Lower lobe of right lung (tissue), 2 donors: ENCODE measurements at places on chromosomes 3 and 15. TPM values are rescaled to one million over a fixed set of nuclear protein-coding genes. Genes with fewer than 3 reads are reported as not detected.
A peak's percentile ranks its signal among the peaks of the same experiment; 100 is the strongest.

DNA sequence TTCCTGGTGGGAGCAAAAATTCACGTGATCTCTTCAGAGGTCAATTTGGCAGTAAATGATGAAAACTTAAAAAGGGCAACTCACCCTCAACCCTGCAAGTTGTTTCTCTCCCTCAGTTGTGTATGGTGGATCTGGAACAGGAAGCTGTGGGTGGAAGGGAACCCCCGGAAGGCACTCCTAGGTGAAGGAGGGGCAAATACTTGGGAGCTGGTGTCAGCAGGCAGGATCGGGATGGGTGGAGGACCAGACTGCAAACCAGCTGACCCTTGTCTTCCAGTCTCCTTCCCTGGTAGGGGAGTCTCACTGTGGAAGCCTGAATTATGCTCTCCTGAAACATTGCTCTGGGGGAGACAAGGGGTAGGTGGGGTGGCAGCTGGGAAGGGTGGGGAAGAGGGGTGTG is 33.5 kb downstream of the PRR23E start:
- no peak overlapping the region for H3K4me3 ChIP-seq
- DNase-seq: no peak
- H3K4me1 ChIP-seq: no peaks in the 10 kb centered on the region
- no peak overlapping the region for H3K27ac ChIP-seq
- no peaks in the 10 kb centered on the region for H3K27me3 ChIP-seq

The SNTN gene
- 12.8 TPM for total RNA-seq

GRCh38 chr3:123684209-123684608 is 99.4 kb upstream of the HACD2 start:
- H3K27ac ChIP-seq: peak overlapping the region; percentile 41
- H3K36me3 ChIP-seq: peaks cover 31% of the 10 kb centered on the region
- DNase-seq: no peak
- H3K27me3 ChIP-seq: no peaks in the 10 kb centered on the region
- H3K4me3 ChIP-seq: no peak overlapping the region
- peaks cover 18% of the 10 kb centered on the region for H3K4me1 ChIP-seq

GRCh38 chr3:151107701-151108100 is 22.2 kb downstream of the MED12L start:
- H3K27me3 ChIP-seq: peaks cover 5% of the 10 kb centered on the region
- H3K36me3 ChIP-seq: no peaks in the 10 kb centered on the region
- H3K4me3 ChIP-seq: no peak overlapping the region
- DNase-seq: no peak

GRCh38 chr3:168139947-168140346 is 44.2 kb upstream of the GOLIM4 start:
- H3K27me3 ChIP-seq: no peaks in the 10 kb centered on the region
- H3K4me3 ChIP-seq: no peak overlapping the region
- no peak for DNase-seq

The IGDCC3 gene
- total RNA-seq: not detected

- H3K27me3 ChIP-seq: peaks cover under 1% of the 10 kb centered on the region
- H3K4me1 ChIP-seq: no peaks in the 10 kb centered on the region
- no peak for DNase-seq
- H3K36me3 ChIP-seq: no peaks in the 10 kb centered on the region
- H3K4me3 ChIP-seq: no peak overlapping the region
Measured at GRCh38 chr15:62958528-62959363, 83.8 kb upstream of the TPM1 start.

The TRH gene
- total RNA-seq: not detected

The LRRC15 gene
- 0.24 TPM for total RNA-seq

DNA sequence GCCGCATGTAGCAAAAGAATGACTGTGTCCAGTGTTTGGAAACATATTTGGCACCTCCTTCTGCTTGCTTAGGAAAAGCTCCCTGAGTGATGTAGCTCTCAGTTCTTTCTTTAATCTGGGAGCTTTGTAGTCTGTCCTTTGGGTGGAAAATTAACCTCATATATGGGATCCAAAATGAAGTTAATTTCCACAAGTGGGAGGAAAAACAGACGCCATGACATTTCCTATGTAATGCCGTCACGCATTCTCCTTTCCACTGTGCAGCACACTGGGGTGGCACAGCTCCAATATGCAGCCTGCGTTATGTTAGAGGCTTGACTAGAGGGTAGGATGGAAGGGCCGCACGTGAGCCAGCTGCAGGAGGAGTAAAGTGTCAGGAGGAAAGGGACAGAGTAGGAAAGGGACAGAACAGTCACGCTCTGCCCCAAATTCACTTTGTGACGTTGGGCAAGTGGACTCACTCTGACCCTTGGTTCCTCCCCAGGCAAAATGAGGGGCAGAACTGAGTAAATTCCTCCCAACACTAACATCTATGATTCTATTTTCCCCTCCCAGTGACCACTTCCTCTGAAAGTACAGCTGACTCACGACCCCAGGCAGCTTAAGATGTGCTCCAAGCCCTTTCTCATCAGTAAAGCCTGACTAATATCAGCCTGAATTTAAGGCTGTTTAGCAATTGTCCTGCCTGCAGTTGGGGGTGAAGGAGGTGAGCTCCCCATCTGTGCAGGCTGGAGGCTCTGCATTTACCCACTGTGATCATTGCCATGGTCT is 176.5 kb upstream of the PFN2 start:
- no peak overlapping the region for H3K27ac ChIP-seq
- H3K4me3 ChIP-seq: no peak overlapping the region
- no peak for DNase-seq
- H3K36me3 ChIP-seq: no peaks in the 10 kb centered on the region

GRCh38 chr3:121995161-121996137 is 26.6 kb downstream of the ILDR1 start:
- no peaks in the 10 kb centered on the region for H3K27me3 ChIP-seq
- H3K36me3 ChIP-seq: no peaks in the 10 kb centered on the region
- H3K27ac ChIP-seq: peak overlapping the region; percentile 70
- no peak overlapping the region for H3K4me3 ChIP-seq

The PCOLCE2 gene
- total RNA-seq: 41.0 TPM

The TRPM1 gene
- total RNA-seq: not detected

DNA sequence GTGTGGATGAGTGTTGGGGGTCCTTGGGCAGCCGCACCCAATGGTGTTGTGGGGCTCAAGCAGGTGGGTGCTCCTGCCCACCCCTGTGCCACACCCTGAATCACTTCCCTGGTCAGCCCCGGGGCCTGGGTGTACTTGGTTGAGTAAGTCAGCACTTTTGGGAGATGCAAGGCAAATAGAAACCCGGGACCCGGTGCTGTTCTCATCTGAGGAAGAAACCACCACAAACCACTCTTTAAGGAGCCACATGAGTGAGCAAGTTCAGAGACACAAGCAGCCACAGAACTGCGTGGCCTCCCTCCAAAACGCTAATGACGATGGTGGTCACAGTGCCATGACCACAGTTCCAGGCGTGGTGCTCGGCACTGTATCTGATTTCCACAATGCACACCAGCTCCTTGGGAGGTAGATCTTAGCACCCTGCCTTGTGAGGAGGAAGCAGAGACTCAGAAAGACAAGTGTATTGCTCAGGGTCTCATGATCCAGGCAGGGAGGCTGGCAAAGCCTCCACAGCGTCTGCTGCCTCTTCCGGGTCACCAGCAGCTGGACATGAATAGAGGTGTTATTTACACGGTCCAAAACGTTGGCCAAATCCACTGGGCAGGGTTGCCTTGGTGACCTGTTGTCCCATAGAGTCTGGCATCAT is 118.2 kb upstream of the ALDH1A3 start:
- no peak overlapping the region for H3K27ac ChIP-seq
- no peak for DNase-seq
- no peaks in the 10 kb centered on the region for H3K4me1 ChIP-seq
- H3K36me3 ChIP-seq: no peaks in the 10 kb centered on the region

DNA sequence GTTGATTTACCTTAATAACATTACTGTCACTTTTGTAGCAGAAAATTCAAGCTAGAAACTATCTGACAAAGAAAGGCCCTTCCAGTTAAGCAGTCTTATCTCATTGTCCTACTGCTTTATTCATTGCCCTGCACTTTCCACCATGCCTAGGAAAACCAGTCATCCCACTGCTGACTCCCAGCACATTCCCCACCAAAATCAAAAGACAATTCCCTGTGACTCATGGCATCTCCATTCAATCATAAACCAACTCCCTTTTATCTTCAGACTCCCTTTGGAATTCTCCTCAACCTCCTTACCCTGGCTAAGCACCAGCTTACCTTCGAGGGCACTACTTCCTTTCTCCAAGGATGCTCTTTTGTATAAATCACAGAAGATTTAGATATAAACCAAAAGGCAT is 184.3 kb downstream of the PLCH1 start:
- H3K27ac ChIP-seq: no peak overlapping the region
- no peaks in the 10 kb centered on the region for H3K36me3 ChIP-seq
- no peak for DNase-seq
- no peaks in the 10 kb centered on the region for H3K4me1 ChIP-seq
- no peaks in the 10 kb centered on the region for H3K27me3 ChIP-seq

DNA sequence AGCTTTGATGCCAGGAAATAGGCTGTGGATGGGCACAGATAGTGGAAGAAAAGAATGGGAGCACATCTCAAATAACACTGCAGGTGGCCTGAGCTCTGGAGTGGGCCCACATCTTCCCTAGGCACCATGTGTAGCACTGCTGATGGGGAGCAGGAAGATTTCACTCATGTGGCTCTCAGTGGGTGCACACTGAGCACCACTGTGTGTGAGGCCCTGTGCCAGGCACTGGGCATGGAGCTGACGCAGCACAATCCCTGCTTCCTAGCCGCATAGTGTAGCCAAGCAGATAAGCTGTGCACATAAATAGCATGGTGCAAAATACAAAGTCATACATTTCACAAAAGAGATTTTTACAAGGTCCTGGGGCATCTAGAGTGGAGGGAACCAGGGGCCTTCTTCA is 101.6 kb downstream of the MOBP start:
- H3K27me3 ChIP-seq: no peaks in the 10 kb centered on the region
- no peak overlapping the region for H3K4me3 ChIP-seq
- no peak overlapping the region for H3K27ac ChIP-seq
- no peaks in the 10 kb centered on the region for H3K36me3 ChIP-seq

DNA sequence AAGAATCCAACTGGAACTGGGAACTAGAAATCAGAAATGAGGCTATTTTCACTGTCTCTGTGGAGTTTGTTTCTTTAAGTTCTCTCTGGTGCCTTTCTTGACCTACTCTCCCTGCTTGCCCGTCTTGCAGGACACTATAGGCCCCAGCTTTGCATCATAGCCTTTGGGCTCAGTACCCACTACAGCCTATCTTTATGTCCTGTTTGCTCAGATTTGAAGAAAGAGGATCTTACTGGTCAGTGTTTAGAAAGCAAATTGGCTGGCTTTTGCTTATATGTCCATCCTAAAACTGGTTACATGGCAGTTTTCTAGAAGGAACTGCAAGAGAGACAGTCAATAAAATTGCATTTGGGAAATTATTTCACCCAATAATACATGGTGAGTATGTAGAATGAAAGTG is 231.8 kb upstream of the TBL1XR1 start:
- no peaks in the 10 kb centered on the region for H3K27me3 ChIP-seq
- no peak overlapping the region for H3K27ac ChIP-seq
- DNase-seq: no peak
- no peaks in the 10 kb centered on the region for H3K36me3 ChIP-seq
